ENCODE measurements at places on chromosomes 6 and 20. TPM values are rescaled to one million over a fixed set of nuclear protein-coding genes. Genes with fewer than 3 reads are reported as not detected.
A peak's percentile ranks its signal among the peaks of the same experiment; 100 is the strongest.

Gene ZC2HC1B
- not detected for total RNA-seq

Gene OTOR
- total RNA-seq, result not detected

Gene TEAD3
- 44.8 TPM for total RNA-seq

Gene SAMD3
- 0.64 TPM for total RNA-seq

Gene PCK1
- total RNA-seq, result not detected

Gene SLC16A10
- total RNA-seq, result not detected

Gene KIF13A
- total RNA-seq, result 47.5 TPM

Gene SYTL3
- 0.31 TPM for total RNA-seq

Gene ATAT1
- 17.3 TPM for total RNA-seq

Gene GRIK2
- 10.8 TPM for total RNA-seq

Gene CLPSL2
- not detected for total RNA-seq

Gene GPR6
- total RNA-seq, result not detected

Gene SLC22A7
- total RNA-seq, result not detected

DNA sequence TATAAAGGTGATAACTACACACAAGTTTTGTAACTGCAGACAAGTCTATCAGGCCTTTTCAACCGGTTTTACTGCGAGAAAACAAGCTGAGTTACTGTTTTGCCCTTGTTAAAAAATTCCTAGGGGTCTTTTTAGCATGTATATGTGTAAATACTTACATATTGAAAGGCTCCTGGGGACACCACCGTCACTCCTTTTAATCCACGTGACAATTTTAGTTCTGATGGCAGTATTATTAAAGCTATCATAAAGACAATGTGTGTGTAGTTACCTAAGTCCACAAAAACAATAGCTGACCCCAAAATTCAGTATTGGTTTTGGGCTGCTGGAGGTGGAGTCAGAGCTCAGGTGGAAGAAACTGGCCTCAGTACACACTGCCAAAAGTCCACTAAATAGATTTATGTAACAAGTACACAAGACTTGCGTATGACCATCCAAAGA, 41.3 kb upstream of the HFE start:
- no peak for DNase-seq

DNA sequence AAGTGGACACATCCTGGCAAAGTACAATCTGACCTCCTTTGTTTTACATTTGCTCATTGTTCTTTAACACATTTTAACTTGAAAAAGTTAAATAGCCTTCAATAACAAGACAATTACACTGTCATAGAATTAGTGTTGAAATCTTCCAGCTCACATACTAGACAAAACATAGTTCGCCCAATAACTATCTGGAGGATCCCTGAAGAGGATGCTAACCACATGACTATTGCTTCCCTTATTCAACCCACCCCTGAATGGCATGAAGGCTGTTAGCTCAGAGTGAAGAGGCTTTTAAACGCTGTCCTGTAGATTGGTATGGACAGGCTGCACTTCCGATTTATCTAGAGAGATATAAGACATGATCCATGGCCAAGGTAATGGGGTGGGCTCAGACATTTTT, 15.0 kb upstream of the DSE start:
- no peak for DNase-seq

DNA sequence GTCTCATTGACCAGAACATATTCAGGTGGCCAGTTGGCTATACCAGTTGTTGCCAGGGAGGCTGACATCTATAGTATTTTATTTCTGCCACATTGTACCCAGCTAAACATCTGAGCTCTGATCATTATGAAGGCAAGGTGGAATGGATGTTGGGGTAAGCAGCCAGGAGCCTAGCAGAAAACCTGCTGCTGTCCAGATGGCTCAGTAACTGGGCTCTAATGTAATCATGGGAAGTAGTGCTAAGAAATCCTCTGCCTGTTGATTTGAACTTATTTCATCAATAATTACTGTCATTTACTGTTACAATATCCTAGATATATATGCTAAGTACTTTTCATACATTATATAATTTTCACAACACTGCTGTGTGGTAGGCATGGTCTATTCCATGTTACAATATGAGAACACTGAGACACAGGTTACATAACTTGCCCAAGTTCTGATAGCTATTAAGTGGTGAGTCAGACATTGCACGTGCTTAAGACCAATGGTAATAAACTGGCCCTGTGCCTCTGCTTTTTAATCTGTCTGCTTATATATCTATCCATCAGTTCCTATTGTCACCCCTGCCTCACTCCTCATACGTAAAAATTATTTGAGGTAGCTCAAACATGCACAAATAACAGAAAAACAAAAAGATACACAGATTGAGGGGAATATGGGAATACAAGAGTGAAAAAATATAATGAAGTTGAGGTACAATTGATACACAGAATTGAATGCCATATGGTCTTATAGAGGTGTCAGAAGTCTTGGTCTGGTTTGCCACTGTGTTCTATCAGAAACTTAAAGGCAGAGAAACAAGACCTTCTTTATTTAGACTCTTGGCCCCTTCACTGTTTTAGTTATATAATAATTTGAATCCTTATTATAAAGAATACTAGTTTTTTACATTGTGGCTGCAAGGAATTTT, 25.2 kb downstream of the TBPL1 start:
- DNase-seq, result no peak

DNA sequence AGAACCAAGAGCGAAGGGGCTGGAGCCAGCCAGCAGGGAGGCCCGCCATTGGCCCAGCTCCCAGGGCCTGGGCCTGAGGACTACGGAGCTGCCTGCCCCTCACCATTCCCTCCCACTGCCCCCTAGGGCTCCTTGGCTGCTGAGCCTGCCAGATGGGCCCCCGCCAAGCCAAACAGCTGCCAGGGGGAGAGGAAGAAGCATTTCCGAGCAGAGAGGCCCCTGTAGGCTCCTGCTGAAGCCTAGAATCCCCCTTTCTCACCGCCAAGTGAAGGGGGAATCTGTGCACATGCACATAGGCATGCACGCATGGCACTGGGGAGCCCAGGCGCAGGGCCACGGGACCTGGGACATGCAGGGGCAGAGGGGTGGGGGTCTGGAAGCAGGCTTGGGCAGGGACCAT, 28.5 kb upstream of the MRPS18A start:
- peak; percentile 94 for DNase-seq

GRCh38 chr20:36941401-36941835, 10.1 kb downstream of the SAMHD1 start:
- DNase-seq, result no peak

DNA sequence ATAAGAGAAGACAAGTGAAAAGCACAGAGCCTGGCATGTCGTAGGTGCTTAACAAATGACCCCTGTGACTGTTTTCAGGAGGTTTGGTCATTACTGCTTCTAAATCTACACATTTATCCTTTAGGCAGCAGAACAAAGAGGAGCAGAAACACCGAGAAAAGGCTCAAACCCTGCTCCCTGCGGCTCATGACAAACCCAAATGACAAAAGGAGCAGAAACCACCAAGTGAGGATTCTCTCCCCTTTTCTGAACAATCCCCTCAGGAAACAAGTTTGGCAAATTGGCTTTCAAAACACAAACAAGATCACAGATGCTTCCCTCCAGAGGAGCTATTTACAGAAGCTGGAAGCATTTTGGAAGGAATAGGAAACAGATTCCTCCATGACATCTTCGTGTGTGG, 15.8 kb upstream of the SIRPG start:
- no peak for DNase-seq

- DNase-seq, result no peak
Measured at GRCh38 chr6:117553142-117553541, 49.2 kb downstream of the GOPC start.

DNA sequence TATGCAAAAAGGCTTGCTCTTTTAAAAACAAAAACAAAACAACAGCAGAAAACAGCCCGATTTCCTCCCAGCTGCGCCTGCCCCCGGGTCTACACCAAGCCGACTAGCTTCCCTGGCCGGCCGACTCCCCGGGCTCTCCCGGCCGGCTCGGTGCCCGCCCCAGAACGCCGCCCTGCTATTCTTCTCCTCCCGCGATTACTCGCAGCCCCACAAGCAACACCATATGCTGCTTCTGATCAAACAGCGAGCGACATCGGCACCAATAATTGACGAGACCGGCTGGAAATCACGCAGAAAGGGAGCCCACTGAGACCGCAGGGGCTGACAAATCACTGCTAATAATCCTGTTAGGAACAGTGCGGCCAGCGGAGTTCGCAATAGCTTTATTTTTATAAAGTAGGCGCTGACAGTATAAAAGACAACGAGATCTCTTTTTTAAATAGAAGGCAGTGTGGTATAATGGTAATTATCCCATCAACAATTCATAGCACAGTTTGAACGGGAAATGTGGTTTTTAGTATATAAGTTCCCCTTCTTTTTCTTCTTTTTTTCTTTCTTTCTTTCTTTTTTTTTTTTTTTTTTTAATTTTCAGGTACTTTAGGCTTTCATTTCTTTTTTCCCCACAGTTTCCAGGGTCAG, 3.3 kb downstream of the SIM1 start:
- no peak for DNase-seq

DNA sequence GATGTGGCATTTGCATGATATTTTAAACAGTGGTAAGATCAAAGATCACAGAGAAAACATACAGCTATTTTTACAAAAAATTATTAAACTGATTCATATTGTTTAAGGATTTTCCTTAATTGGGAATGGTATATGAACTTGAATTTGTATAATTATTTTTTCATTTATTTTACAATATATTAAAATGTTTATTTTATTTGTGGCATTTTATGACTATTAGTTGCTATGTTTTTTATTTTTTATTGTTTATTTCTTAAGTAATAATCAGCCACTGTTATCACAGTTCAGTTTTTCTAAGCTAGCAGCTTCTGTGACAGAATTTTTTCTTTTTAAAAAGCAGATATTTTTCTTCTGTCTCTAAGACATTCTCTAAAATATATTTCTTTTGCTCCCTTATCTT, 387.0 kb upstream of the KHDRBS2 start:
- DNase-seq, result no peak

DNA sequence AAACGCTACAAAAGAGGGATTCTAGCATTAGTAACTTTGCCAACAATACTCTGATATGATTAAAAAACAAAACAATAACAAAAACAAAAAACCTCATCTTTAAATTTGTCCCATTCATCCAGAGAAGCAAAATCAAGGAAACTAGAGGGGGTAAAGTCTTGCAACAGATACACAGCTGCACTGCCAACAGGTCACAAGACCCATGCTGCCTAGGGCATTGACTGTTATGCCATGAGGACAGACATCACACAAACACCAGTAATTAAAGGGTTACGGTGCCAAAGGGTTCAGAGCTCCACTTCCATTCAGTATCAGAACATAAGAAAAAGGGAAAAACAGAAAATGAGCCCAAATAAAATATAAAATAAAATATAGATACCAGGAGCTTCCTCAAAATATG, 1.6 kb downstream of the TBC1D20 start:
- no peak for DNase-seq

GRCh38 chr6:15505463-15505918, 157.3 kb downstream of the DTNBP1 start:
- DNase-seq, result no peak

DNA sequence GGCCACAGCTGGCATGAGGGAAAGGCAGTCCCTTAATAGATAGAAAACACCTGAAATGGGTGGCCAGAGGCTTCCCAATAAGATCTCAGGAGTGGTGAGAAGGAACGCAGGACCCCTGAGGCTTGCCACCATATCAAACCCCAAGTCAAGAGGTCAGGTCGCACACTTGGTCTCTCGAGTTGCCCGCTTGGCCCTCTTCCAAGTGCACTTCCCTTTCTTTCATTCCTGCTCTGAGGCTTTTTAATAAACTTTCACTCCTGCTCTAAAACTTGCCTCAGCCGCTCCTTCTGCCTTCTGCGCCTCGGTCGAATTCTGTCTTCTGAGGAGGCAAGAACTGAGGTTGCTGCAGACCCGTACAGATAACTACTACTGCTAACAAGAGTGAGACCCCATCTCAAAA, 64.2 kb downstream of the SLC2A10 start:
- DNase-seq, result no peak

GRCh38 chr6:130843575-130844320, 16.5 kb downstream of the SMLR1 start:
- DNase-seq, result no peak
